ENCODE measurements at places on chromosomes 3 and 15. TPM values are rescaled to one million over a fixed set of nuclear protein-coding genes. Genes with fewer than 3 reads are reported as not detected.

Gene TUSC7
- total RNA-seq: not detected

DNA sequence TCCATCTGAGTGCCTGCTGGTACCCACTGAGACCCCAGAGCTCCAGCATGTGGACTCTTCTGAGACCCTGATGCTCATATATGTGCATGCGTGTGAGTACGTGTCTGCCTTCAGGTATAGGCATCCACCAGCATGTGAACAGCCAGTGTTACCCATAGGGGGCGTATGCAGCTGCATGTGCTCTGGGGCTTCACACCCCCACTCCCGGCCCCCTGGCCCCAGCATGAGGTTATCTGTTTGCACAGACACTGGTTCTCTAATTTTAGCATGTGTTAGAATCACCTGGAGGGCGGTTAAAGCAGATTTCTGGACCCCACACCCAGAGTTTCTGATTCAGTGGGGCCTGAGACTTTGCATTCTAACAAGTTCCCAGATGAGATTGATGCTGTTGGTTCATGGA is 824 bp upstream of the CILP start:
- no peak for DNase-seq

- DNase-seq: no peak
Observed at GRCh38 chr3:53225651-53226050, 30.2 kb downstream of the TKT start.

- no peak for DNase-seq
Observed at GRCh38 chr15:22884344-22884743, 45.9 kb downstream of the NIPA2 start.

Gene FAM107A
- total RNA-seq: 89.9 TPM

DNA sequence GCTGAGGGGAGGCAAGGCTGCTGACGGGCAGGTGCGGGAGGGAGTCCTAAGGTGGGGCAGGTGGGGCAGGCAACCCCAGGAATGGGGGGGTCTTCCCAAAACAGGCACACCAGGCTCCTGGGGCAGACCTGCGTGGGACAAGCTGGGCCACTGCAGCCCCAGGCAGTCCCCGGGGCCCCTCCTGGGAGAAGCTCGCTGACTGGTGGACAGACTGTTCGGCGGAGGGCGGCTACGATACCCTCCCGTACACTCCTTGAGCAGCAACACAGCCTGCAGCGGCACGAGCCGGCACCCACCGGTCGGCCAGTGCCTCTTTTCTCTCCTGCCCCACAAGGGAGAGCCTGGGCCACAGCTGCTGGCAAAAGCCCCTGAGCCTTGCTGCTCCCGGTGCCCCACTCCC is 65.9 kb upstream of the RPL32 start:
- DNase-seq: no peak

DNA sequence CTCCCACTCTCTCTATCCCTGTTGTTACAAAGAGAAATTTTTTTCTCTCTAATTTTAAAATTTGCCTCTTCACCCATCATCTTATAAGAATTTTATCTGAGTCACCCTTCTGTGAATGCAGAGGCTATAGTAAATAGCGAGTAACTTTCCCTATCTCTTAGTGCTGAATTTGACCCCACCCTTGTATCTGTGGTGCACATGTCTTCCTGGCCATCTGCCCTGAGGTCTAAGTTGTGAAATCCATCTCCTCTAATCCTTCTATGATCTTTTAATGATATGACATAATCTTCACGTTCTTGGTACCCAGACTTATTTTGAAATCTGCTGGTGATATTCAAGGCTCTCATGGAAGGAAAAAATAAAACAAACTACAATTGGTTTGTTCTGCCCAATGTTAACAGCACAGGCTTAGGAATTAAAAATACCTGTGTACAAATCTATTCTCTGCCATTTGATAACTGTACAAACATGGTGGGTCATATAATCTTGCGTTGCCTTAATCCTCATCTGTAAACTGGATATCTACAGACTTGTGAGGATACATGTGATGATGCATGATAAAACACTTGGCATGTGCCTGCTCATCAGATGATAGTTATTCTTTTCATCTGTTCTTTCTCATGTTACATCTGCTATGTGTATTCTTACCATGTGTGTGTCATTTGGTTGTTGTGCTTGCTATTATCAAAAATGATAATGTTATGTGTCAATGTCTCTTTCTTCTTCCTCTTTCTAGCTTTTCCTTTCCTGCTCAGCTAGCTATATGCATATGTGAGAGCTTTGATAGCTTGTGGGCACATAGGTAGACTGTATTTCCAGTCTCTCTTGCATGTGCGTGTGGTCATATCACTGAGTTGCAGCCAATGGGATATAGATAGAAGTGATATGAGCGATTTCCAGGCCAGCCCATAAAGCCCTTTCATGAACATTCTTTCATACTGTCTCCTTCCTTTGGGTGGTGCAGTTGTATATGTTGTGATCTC is 13.7 kb upstream of the CCR3 start:
- DNase-seq: no peak

DNA sequence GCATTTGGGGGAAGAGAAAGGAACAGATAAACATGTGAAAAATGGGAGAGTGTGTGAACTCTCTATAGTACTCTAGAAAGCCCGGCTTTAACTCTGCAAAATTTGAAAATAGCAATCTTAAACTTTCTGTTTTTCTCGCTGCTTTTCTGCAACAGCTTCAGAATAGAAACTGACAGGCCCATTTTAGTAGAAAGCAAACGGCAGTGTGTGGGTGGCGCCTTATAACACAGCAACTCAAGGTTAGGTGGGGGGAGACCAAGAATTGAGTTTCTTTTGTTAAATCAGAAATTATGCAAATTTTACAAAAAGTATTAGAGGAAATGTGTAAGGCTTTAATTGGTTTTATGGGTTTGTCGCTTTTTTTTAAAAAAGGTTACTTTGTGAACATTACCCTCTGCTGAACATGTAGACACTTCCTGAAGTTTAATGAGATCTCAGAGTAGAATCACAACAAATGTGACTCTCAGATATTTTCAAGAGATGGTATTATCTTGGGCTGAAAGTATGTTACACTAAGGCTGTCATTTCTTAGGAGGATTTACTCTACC is 107.0 kb downstream of the PTPRG start:
- DNase-seq: no peak

DNA sequence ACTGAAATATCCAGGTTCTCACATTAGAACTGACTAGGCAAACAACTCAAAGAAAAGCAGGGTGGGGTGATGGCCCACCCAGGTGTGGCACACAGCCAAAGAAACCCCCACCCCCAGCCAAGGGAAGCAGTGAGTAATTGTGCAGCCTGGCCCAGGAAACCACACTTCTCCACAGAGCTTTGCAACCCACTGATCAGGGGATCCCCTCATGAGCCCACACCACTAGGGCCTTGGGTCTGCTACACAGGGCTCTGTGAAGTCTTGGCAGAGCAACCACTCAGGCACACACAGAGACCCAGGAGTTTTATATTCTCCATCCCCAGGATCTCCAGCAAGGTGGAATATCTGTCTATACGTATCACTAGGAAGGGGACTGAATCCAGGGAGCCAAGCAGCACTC is 22.2 kb upstream of the TRIM42 start:
- no peak for DNase-seq

DNA sequence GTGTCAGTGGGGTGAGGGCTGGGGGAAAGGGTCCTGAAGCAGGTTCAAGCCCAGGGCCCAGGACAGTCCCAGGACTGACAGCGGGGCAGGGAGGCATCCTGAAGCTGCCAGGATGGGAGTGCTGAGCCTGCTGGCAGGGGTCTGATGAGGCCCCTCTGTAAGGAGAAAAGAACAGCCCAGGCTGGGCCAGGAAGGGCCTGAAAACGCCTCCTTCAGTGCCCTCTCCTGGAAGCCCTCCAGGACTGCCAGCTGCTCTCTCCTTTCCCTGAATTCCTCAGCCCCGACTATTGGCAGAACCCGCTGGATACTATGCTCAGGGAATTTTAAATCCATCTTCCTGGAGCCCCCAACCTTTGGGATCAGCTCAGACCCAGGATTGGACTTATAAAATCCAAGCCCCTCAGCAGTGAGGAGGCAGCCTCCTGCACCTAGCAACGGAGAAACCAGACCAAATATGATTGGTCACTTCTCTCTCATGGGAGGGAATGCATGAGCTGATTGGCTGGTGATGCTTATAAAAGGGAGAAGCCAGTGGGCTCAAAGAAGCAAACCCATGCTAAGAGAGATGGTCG is 203.5 kb upstream of the LINGO1 start:
- no peak for DNase-seq

Gene GOLGA8Q
- 0.72 TPM for total RNA-seq

- no peak for DNase-seq
Observed at GRCh38 chr3:18559331-18559842, 134.2 kb upstream of the SATB1 start.

DNA sequence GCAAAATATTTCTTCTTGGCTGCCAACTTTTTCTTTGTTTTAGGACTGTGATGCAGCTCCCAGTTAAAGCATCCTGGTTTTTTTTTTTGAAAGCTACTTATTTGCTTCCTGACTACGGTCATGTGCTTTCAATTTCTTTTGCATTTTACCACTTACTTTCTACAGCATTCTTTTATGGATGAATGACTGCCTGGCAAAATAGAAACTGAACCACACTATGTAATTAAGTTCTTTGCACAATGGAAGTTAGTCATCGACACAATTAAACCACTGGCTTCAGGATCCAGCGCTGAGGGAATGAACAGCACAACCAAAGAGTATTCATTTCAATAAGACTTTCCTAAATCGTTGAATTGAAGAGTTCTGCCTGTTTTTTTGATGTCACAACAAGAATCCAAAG is 82.2 kb upstream of the EPHA3 start:
- no peak for DNase-seq

- DNase-seq: no peak
Observed at GRCh38 chr3:194935632-194936470, 250.2 kb downstream of the FAM43A start.

Gene ZNF620
- total RNA-seq: 1.9 TPM

Gene TMEM158
- total RNA-seq: 3.9 TPM

Gene CADPS
- 0.09 TPM for total RNA-seq

GRCh38 chr15:94327356-94327936 is 96.1 kb downstream of the MCTP2 start:
- no peak for DNase-seq

Gene KCNH8
- total RNA-seq: not detected

- no peak for DNase-seq
Observed at GRCh38 chr3:135803028-135803692, 162.4 kb upstream of the PPP2R3A start.

Gene POLG
- total RNA-seq: 76.1 TPM

GRCh38 chr3:127800508-127800907 is 21.8 kb downstream of the MGLL start:
- no peak for DNase-seq

DNA sequence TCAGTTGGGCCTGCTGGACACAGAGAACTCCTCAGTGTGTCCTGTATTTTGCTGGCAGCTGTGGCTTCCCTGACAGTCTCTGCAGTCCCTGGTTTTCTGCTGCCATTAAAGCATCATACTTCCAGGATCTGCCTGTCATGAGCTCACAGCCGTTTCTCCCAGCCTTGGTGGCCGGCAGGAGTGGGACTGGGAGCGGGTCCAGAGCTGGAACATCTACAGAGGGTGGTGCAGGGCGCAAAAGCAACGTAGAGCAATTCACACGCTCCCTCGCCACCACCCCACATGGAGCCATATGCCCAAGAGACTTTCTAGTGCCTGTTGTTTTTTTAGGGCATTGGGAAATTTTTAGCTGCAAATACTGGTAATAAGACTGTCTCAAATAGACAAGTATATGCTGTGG is 33.6 kb downstream of the ABTB1 start:
- DNase-seq: no peak

- DNase-seq: no peak
Observed at GRCh38 chr3:127090218-127091160, 102.4 kb upstream of the PRR23E start.

DNA sequence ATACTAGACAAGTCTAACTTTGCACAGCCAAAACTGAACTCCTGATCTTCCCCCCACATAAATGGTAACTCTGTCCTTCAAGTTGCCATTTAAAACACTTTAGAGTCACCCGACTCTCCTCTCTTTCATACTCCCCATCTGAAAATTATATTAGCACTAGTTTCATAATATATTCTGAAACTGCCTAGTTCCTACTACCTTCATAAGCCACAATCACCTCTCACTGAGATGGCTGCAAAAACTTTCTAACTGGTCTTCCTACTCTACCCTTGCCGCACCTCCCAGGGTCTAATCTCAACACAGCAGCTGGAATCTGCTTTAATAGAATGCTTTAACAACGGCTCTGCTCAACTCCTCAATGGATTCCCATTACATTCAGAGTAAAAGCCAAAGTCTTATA is 55.0 kb downstream of the GLB1 start:
- DNase-seq: no peak

Gene RAD51
- total RNA-seq: 0.84 TPM

Gene LRRC49
- total RNA-seq: 2.5 TPM

DNA sequence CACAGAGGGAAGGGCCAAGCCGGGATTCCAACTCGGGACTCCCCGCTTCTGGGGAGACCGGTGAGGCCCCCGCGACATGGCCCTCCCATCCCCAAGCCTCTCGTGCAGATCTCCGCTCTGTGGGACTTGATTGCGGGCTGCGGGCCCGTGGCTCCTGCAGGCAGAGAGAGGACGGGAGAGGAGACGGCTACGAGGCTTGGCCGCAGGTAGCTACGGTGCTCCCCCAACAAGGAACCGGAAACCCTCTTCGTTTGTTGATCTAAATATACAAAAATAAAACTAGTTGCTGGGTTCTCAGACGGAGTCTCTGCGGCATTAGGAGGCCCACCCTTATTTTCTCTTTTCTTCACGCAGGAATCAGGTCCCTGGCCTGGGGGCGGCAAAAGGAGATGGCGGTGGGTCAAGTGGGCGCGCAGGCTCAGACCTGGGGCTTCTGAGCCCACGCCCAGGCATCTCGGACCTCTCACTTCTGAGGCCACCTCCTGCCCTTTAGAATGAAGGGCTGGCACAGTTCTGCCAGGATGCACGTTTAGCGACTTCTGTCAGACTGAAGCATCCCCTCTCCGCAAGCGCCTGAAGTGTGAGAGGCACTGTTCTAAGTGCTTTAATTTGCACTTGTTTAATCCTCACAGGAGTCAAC is 10.9 kb downstream of the GNB5 start:
- no peak for DNase-seq

DNA sequence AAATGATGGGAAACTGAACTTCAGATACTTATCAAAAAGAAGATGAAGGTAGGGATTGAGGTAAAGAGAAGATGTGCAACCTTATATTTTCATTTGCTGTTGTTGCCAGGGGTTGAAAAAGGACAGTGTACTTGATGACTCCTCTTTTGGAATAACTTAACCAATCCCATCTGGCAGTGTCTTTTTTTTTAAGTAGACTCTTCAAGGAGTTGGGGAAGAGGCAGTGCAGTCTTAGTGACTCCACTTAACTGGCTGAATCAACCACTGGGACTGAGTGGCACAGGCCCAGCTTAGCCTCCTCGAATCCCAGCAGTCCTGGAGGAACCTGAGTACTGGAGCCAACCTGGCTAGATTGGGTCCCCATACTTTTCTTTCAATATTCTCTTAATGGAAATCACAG is 27.3 kb upstream of the FILIP1L start:
- DNase-seq: no peak

DNA sequence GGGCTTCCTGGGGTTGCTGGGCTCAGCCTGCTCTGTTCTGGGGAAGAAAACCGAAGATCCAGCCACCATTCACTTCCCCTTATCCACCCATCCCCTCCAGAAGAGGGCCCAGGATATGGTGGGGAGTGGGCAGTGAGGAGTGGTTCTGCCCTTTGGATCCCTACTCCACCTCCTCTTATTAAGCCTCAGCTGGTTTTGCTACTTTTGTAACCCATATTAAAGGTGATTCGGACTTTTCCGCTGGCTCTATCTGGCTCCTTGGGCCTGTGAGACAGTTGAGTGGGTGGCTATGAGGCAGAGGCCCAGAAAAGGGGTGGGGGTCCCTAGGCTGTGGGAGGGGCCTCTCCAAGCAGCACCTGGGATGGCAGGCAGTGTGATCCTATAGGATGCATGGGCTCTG is 33.8 kb downstream of the NBEAL2 start:
- DNase-seq: no peak

- no peak for DNase-seq
Observed at GRCh38 chr15:57440799-57441198, 64.5 kb downstream of the CGNL1 start.
